ENCODE measurements at places on chromosomes 3 and 15.

GRCh38 chr15:56772868-56773639 lies 39.7 kb upstream of the ZNF280D start:
- DNase-seq, result no peak

GRCh38 chr3:46098319-46098761 lies 71.1 kb upstream of the XCR1 start:
- no peak for DNase-seq

- DNase-seq, result no peak
These were observed 39.4 kb downstream of the TNK2 start for GRCh38 chr3:195868866-195869412.

- DNase-seq, result no peak
These were observed 244.3 kb downstream of the RPLP1 start for GRCh38 chr15:69696946-69697345.

GRCh38 chr3:171323938-171324536 lies 136.2 kb downstream of the TNIK start:
- no peak for DNase-seq

GRCh38 chr3:56379723-56380287 lies 88.5 kb downstream of the ERC2 start:
- DNase-seq, result no peak

- no peak for DNase-seq
These were observed 54.0 kb downstream of the FAM43A start for GRCh38 chr3:194739498-194740284.

DNA sequence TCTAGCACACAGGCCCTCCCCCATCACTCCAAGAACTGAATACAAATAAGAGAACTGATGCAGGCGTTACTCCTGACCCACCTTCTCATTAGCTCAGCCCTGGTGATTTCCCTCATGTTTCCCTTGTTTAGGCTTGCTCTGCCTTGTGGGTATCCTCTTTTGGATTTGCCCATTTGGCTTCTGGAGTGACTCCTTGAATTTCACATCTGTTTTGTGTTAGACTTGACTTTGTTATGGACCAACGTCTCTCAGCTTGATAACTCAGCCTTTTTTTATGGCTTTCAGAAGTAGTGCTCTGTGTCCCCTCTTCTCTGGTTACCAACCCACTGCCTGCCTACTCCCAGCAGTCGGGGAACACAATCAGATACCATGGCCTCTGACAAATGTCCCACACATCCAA lies 11.3 kb upstream of the TMOD3 start:
- DNase-seq, result no peak

GRCh38 chr3:53628536-53629401 lies 134.4 kb downstream of the CACNA1D start:
- no peak for DNase-seq

GRCh38 chr3:193347521-193348501 lies 30.7 kb downstream of the ATP13A5 start:
- peak; percentile 8 for DNase-seq

DNA sequence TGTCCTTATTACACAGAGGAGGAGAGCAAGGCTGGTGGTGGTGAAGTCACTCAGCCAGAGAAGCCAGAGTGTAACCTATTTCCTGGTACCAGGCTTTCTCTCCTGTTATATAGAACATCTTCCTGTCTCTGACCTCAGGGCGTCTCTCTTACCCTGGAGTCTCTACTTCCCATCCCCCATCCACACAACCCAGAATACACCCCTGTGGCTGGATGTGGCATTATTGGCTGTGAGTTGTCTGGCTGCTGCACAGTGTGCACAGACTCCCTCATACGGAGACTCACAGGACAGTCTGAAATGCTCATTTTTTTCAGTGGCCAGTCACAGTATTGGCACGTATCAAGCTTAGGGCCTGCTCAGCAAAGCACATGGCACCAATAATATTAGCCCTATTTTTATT lies 8.6 kb downstream of the PODXL2 start:
- peak; percentile 68 for DNase-seq

- DNase-seq, result no peak
These were observed 60.3 kb upstream of the PSMD6 start for GRCh38 chr3:64083575-64083974.

- DNase-seq, result no peak
These were observed 35.7 kb downstream of the FLNB start for GRCh38 chr3:58043933-58044332.

- DNase-seq, result no peak
These were observed 32.3 kb upstream of the MFSD1 start for GRCh38 chr3:158769549-158769948.

- DNase-seq, result no peak
These were observed 156.3 kb downstream of the HCN4 start for GRCh38 chr15:73212424-73212823.

DNA sequence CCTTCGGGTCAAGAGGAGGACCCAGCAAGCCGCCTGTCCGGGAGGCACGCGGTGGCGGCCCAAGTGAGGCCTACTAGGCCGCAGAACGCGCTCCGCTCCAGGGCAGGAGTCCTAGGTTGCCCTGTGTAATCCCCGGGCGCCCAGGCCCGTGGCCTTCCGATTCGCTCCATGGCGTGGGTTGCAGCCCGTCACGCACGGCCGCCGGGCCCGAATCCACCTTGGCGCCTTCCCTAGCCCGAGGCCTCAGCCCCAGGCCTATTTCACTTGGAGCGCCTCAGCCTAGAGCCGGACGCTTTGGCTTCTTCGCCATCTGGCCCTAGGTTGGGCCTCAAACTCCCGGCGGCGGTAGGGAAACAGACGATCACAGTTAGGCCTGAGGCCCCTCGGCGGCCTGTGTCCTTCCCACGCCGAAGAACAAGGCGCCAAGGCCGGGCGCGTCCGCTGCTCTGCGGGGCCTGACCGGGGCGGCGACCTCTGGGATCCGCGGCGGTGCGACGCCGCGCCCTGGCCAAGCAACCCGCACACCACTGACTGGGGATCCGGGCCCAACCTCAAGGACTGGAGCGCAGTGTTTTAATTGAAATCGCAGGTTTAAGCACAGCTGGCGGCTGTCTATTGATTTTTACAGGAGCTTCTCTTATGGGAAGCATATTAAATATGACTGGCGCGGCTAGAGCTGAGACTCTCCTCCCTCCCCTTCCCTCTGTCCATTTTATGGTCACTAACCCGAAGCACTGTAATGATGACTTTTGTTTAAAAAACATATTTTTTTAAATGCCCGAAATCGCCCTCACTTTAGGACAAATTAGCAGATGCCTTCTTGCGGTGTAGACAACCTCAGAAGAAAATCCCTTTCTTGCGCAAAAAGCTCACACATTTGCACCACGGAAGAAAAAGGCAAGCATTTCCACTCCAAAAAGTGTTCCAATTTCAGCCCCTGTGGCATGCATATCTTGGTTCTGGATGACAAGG lies 3.8 kb upstream of the FEZF2 start:
- DNase-seq, result no peak

DNA sequence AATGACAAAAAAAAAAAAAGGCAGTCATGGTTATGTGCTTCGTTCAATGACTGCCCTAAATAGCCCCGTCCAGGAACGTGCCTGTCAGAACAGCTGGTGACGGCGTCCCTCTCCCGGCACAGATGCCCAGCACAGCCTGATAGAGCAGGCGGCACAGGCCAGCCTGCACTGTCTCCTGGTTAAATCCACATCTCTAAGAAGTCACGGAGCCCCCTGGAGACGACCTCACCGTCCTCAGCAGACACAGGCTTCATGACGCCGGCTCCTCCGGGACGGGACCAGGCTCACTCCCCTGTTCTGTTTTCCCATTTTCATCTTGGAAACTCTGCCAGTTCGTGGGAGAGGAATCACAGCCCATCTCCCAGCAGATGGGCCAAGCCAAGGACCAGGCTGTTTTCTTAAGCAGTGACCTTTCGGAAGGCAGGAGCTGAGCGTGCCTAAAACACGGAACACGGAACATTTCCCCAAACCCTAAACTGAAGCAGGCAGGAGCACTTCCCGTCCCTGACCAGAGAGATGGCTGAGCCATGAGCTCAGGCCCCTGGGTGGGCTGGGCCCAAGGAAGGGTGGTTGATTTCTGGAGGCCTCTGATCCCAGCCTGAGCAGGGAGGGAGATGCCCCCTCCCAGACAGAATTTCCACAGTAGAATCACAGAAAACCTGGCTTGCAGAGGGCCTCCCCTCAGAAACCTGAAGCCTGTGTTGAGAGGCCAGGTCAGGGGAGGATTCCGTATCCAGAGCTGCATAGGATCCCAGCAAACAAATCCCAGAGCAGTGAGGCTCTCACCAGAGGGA lies 35.9 kb downstream of the ADCY5 start:
- DNase-seq, result no peak

GRCh38 chr3:165754219-165755007 lies 82.8 kb downstream of the BCHE start:
- no peak for DNase-seq

DNA sequence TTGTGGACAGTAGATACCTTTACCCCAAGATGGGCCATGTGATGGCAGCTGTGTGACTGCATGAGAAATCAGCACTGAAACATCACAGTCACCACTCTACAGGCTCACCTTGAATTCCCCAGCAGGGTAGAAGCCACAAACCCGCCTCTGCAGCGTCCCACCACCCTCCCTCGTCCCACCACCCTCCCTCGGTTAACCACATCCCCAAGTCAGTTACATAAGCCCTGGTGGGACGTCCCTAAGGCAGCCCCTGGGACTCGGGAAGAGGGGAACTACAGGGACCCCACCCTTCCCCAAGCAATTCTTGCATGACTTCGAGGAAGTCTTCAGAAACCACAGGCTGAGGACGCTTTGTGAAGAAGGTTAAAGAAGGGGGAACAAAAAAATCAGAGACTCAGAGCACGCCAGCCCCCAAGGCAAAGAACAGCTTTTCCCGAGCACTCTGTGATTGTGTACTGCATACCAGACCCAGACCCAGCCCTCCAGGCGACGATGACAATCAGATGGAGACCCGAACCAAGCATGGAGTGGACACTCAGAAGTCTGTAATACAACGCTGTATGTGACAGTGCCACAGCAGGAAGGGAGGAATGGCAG lies 60.5 kb downstream of the SH3BP5 start:
- peak; percentile 79 for DNase-seq

DNA sequence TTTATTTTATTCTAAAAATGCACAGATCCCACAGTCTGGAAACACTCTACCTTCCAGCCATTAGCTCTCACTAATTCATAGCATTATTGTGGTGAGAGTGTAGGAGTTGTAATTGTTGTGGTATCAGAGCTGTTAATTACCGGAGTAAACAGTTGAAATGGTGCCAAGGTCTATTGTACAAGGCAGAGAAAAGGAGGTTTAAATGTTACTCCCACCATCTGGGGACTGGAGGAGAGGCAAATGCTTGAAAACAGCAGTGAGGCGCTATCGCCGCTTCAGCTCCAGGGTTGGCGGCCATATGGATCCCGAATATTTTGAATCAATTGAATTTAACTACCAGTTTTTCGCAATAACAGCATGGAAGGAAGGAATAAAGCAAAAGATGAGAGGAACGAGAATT lies 113.1 kb upstream of the C15orf61 start:
- DNase-seq, result no peak

DNA sequence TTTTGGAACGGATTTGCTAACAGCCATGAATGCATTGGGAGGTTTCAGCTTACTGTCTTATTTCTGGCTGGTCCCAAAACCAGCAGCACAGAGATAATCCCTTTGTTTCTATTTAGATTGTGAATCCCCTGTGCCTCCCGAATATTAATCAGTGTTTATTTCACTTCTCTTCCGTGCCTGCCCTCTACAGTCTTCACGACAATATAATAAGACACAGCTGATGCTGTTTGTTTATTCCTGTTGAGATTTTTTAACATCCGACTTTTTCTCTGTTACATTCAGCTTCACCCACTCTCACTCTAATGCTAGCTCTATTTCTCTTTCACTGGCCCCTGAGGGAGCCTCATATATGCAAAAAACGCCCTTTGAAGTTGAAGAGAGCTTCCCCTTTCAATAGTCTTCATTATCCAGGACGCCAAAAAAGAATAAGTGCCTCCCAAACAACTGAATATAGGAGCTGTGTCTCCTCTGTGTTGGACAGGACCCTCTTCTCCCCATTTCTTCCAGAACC lies 995.3 kb downstream of the ROBO2 start:
- no peak for DNase-seq

GRCh38 chr3:167241048-167241845 lies 138.8 kb downstream of the ZBBX start:
- no peak for DNase-seq

DNA sequence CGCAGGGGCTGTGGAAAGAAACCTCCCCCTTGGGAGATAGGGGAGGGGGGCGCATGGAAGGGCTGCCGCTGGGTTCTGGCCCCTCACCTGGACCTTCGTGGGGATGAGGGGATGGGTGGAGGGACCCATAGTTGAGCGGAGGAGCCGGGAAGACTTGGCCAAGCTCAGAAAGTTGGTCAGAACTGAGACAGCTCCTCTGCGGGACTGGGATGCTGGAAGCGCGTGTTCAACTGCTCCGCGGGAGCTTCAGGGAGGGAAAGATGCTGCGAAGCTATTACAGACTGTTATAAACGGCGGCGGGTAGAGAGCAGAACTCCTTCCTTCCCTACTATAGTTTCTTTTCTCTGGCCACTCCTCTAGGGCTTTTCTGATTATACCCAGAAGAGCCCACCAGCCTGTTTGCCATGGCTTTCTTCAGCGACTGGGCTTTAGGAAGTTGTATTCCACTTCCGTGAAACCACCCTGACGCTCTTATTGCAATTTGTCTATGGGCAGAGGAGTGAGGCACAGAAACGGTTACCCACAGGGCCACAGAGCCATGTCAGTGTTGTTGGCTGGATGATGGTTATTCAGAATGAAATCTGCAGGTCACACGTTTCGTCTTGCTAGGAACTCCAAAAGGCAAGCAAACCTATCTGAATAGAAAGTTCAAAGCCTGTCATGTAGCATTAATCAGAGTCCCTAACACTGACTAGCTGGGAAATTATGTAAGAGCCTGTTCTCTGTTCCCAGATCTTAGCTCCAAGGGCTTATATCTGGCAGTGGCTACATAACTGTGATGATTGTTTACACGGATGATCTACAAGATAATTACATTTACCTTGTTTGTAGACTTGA lies 1.1 kb downstream of the SYNPR start:
- DNase-seq, result no peak

DNA sequence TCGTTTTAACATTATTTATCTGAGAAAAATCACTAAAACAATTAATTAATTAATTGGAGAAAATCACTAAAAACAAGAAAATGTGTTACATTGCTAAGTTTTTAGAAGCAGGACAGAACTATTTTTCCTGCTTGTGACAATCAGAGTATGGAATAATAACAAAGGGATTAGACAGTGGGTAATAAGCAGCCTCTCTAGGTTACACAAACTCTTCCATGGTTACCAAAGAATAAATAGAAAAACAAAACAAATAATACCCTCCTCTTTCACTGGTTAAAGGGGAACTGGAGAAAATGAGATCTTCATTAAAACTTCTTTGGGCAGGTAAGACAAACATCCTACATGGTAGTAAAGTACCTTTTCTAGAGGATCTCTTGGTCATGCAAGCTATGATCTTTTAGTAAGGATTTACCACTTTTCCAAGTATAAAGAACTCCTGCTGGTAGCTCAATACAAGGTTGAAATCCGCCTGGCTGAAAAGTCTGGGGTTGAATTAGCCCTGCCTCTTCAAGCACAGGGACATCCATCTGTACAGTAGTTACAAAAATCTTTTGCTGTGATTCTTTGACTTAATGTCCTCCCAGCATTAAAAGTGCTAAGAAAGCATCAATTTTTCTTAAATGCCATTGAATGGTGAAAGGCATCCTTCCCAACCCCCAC lies 2.5 kb upstream of the PLCH1 start:
- no peak for DNase-seq

- DNase-seq, result no peak
These were observed 26.6 kb downstream of the MYZAP start for GRCh38 chr15:57618325-57618724.

- DNase-seq, result no peak
These were observed 73.2 kb downstream of the TLE3 start for GRCh38 chr15:70024521-70024920.

GRCh38 chr15:74773731-74774252 lies 8.1 kb upstream of the CSK start:
- no peak for DNase-seq

GRCh38 chr15:20295238-20295811 lies 246.3 kb downstream of the GOLGA6L6 start:
- no peak for DNase-seq

All from T-helper 2 cell (primary cell).